ENCODE measurements at places on chromosomes 7 and 10.
A peak's percentile ranks its signal among the peaks of the same experiment; 100 is the strongest.

DNA sequence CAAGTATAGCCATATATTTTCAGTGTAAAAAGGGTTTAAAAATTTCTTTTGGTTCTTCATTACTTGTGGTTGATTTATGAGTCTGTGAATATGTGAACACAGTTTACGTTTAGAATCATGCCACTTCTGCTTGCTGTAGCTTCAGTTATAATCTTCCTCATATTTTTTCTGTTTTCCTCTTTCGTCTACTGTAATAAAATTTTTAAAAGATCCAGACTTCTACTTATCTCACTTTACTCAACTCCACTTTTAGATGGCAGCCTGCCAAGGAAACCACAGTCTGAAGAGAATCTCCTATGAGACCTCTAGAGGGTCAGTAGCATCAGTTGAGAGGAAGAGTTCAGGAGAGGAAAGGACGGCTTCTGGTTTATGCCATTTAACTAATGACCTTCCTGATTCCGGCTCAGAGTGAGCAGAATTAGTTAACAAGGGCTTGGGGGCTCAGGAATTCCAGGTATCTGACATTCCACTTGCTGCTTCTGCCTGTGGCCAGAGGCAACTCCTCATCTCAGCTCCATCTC is 21.4 kb downstream of the CREB5 start:
- no peak for DNase-seq

GRCh38 chr10:71582019-71582418 is 137.6 kb downstream of the C10orf105 start:
- no peak for DNase-seq

DNA sequence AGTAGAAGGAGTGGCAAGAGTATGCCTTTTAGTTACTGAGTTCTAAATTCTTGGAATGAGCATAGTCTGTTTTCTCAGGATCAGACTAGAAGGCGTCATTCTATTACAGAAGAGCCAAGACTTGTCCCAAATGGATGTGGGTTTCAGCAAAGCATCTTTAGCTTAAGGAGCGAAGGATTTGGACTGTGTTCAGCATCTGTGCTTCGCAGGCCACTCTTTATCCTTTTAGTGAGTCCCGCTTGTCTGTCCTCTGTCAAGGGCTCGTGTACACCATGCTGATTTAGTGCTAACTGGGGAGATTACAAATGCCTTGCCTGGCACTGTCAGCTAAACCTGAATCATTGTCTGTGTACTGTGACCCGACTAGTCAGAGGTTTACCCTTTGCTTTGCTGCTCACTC is 465.7 kb downstream of the AUTS2 start:
- DNase-seq, result no peak

GRCh38 chr7:155919391-155920067 is 107.3 kb upstream of the SHH start:
- DNase-seq, result no peak

- no peak for DNase-seq
Observed at GRCh38 chr10:108629834-108630233, 1293.5 kb downstream of the XPNPEP1 start.

DNA sequence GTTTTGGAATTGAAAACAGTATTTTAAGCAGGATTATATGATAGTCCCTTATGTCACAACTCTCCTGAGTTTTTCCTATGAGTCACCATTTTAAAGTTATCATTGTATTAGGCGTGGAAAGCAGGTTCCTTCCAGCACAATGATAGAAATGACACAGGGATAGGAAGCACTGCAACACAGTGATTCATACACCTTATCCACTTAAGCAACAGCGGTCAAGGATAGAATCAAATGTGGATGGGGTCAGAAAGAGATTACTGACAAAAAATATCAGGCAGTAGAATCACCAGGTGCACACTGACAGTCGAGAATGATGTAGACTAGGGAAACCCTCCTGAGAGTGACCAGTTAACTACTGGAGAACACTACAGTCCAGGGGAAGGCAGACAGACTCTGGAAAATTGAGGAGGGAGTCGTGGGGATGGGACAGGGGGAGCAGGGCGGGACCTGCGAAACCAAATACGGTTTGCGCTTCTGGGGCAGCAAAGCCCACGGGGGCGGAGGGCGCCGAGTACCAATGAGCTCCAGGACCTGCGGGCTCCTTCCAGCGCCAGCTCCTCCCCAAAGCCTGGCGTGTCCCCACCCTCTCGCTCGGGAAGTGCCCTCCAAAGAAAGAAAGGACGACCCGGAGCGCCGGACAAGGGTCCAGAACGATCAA is 479 bp downstream of the PNPLA8 start:
- DNase-seq, result peak; percentile 4

GRCh38 chr10:30057421-30057841 is 2.0 kb downstream of the JCAD start:
- DNase-seq, result no peak

DNA sequence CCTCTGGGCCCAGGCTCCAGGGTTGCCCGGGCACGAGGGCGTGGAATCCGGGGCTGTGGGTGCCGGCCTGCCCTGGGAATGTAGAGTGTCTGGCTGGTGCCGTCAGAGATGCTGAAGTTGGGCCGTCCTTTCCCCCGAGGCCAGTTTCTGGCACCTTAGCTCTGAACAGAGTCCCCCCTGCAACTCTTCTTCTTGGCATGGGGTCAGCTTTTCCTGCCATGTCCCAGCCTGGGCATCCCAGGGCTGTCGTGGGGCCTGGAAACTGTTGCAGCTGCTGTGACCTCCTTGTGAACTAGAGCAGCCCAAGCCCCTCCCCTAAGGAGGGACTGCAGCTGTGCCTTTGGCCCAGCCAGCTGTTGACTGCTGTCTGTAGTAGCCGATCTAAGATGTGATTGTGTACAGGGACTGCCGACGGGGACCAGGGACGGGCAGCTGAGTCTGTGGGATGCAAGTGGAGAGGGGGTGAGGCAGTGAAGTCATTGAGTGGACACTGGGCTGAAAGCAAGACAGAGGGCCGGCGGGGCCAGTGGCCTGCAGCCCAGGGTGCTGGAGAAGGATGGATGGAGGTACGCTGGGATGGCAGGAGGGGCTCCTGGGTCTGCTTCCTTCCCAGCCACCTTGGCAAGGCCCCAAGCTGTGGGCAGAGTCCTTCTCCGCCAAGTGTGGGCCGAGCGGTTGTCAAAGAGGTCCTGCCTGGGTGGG is 35.8 kb downstream of the GBX1 start:
- DNase-seq, result no peak

DNA sequence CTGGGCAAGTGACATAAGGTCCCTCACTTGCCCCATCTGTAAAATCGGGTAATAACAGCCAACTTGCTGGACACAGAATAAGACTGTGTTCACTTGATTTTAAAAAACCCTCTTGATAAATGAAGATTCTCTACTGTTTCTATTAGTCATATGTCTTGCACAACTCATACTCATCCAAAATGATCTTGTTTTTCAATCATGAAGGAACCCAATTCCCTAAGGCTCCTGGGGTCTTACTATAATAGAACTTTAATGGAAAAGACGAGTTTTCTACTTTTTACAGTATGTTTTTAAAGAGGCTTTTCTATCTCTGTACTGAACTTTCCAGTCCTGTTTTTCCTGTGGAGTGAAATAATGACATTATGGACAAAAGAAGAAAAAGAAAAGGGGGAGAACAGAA is 103.8 kb downstream of the ARID5B start:
- DNase-seq, result no peak

GRCh38 chr7:40329601-40330153 is 194.9 kb downstream of the SUGCT start:
- DNase-seq, result peak; percentile 35

- DNase-seq, result no peak
Observed at GRCh38 chr10:96038476-96039387, 4.7 kb upstream of the CCNJ start.

GRCh38 chr7:17984288-17984687 is 43.4 kb downstream of the PRPS1L1 start:
- no peak for DNase-seq

GRCh38 chr7:48466713-48467112 is 295.5 kb downstream of the ABCA13 start:
- DNase-seq, result no peak

DNA sequence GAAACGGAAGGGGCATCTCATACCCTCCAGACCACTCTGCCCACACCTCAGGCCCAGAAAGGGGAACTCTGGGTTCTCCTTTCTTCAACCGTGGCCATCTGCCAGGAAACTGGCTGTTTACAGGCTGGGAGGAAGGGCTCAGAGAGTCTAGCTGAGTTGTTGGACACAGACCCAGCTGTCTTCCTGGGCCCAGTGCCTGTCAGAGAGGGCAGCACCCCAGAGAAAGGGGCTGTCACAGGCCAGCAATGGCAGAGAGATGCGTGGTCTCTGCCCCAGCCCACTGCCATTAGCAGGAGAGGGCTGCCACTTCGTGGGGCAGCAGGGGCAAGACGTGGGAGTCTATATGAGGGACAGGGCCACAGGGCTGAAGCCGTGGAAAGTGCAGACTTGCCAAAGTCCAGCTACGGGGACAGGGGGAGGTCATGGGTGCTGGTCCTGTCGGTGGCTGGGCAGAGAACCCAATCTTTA is 11.0 kb downstream of the GRID1 start:
- no peak for DNase-seq

GRCh38 chr7:20745702-20746101 is 41.0 kb downstream of the SP8 start:
- DNase-seq, result no peak

DNA sequence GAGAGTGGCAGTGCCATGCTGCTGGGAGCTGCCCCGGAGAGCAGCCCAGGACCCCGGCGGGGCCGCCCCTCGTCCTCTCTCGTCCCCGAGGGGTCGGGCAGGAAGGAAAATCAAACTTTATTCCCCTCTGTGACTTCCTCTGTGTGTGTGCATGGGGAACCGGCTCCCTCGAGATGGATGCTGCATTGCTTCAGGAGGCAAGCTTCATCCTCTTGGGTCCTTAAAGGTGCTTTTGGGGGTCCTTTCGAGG is 726 bp downstream of the MCU start:
- DNase-seq, result no peak

- DNase-seq, result no peak
Observed at GRCh38 chr7:54091322-54091721, 450.9 kb upstream of the VSTM2A start.

DNA sequence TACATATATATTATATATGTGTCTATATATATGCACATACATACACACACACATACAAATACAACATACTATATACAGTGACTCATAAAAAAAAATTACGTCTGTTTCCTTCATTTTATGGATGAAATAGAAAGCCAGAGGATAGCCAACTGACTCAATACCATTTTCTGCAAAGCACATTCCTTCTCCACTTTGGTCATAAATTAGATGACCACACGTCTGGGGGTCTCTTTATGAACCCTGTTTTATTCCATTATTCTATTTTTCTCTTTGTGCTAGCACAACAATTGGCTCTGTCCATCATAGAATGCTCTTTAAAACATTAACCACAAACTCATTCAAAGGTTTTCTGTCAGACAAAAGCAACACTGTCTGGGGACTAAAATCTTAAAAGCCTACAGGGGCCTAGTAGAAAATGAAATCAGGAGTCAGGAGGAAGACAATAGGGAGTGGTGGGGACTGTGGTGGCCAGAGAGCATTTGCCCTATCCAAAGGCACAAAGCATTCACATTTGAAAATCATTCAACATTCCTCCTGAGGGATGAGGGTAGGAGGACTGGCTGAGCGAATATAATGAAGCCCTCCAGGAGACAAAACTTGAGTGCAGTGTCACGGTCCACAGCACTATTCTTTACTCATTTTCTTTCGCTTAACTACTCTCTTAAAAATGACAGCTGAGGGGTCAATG is 4.3 kb downstream of the CUBN start:
- DNase-seq, result no peak

GRCh38 chr7:33738260-33738935 is 166.9 kb upstream of the BMPER start:
- DNase-seq, result no peak

DNA sequence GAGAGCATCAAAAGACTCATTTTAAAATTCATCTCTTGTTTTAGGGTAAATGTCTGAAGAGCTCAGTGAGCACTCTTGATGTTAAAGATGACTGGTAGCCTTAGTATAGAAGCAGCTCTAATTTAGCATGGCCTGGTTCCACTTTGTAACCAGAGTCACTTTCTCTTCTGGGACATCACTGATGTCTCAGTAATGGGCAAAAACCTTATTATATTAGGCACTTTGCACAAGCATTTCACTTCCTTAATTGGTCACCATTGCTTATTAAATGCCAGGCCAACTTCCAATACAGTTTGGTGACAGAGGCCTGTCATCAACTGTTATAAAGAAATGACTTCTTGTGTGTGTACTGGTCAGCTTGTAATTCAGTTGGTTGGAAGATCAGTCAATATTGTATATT is 53.0 kb downstream of the STEAP1B start:
- no peak for DNase-seq

DNA sequence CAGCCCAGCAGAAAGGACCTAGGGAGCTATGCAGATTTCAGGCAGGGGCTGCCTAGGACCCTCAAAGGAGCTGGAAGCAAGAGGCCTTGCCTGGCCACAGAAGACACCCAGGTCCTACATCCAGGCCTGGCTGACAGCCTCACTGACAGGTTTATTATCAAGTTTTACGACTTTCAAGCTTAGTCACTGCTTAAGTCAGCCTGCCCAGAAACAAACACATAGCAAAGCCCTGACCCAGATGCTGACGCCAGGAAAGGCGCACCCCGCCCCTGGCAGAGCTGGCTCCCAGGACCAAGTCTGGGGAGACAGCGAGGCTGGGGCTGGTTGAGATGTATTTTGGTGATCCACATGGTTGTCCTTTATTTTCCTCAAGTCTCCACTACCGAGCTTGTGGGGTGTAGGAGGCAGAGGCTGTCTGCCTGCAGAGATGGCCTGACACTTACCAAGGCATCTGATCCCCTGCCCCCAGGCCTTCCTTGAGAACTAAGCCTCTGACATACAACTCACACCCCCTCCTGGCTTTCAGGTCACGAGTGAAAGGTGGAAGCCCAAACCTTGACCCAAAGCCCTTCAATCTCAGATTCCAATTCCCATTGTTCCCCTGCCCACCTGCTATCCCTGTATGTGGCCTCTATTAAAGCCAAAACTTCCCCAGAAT is 80.7 kb upstream of the EMX2 start:
- DNase-seq, result no peak

- no peak for DNase-seq
Observed at GRCh38 chr7:155109121-155109520, 39.0 kb downstream of the HTR5A start.

DNA sequence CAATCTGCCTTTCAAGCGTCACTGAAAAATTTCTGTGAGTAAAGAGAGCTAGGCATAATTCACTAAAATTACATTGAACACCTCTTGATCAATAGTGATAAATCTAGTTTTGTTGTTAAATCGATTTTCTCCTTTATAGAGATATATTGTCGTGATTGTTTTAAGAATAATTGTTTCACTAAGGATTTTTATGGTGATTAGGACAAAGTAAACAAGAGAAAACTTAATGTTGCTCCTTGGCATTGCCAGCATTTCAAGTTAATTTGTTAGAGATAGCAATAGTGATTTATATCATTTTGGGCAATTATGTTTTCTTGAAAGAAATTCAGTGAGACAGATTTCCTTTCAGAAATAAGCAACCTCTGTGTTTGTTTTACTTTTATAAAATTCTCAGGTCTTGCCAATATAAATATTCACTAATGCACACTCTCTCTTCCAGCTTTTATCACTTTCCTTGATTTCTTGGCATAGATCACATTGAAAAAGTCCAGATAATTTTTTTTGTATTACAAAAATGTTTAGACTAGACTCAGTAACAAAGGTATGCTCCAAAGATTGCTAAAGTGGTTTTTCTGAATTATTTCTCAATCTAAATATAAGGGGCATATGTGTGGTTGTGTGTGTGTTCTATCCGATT is 538.7 kb downstream of the TFEC start:
- DNase-seq, result no peak

- peak; percentile 54 for DNase-seq
Observed at GRCh38 chr10:30639946-30640786, 10.6 kb upstream of the LYZL2 start.

GRCh38 chr7:69434398-69434815 is 163.9 kb upstream of the AUTS2 start:
- DNase-seq, result no peak

GRCh38 chr10:77180794-77181193 is 456.8 kb downstream of the KCNMA1 start:
- no peak for DNase-seq
